ENCODE measurements at places on chromosomes 5 and 9.

GRCh38 chr9:125649315-125649714 lies 57.7 kb downstream of the MAPKAP1 start:
- no peak for DNase-seq

GRCh38 chr9:134534661-134535080 lies 106.9 kb upstream of the COL5A1 start:
- DNase-seq = no peak

DNA sequence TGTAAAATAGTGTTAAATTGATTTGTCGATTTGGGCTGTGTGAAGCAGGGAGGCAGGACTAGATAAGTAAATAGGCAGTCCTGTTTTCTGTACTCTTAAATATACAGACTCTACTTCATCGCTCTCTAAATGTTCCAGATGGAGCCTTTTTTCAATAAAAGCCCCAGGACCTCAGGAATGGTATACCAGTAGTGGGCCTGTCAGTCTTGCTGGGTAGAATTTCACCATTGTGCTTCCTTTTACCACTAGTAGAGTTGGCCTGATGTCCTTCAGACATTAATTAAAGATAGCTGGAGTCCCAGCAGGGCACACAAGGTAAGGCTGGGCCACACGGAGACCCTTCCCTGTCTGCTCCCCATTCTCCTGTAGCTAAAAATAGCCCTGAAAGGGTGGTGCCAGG lies 6.0 kb downstream of the SNX18 start:
- no peak for DNase-seq

DNA sequence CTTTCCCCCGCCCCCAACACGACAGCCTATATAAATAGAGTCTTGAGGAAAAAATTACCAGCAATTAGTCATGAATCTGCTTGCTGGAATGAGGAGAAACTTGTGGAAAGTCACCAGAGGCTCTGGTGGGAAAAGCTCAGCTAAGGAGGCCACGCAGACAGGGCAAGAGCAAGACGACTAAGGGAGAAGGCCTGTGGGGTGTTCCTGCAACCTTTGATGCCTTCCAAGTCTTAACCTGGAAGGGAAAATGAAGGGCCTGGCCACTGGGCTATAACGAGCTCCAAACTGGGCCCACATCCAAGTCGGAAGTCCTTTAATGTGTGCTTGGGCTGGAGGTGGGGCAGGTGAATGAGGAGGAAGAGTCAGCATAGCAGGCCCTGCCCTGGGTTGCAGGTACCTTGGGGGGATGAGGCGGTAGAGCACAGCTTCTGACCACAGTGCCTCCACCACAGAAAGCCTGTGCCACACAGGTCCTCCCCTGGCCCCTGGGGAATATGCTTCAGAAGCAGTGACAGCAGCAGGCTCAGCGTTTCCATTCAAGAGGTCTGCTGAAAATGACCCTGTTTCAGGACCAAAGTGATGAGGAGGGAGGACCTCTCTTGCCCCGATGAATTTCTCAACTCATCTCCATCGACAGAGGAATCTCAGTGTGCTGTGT lies 92.8 kb upstream of the LRRTM2 start:
- DNase-seq = no peak

GRCh38 chr9:109463924-109464625 lies 34.0 kb downstream of the PTPN3 start:
- DNase-seq = no peak

DNA sequence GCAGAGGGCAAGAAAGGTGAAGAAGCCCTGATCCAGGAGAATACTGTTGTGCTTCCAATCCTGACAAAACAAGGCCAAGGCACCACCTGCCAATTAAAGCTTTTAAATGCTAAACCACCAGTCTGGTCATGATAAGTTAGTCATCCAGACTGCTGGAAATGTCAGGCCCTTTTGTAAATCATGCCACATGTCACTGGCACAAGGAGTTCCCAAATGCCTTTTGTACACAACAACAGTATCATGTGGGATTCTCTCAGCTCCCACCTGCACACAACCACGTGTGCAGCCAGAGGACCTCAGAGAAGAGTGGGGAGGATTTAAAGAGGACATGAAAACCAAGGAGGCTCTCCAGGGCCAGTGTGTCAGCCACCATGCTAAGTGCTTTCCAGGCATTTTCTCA lies 99.3 kb downstream of the CDK5RAP2 start:
- DNase-seq = no peak

GRCh38 chr9:36470643-36471290 lies 70.7 kb upstream of the RNF38 start:
- peak; percentile 65 for DNase-seq

- no peak for DNase-seq
These were observed 5.0 kb upstream of the RHOBTB3 start for GRCh38 chr5:95725937-95726810.

DNA sequence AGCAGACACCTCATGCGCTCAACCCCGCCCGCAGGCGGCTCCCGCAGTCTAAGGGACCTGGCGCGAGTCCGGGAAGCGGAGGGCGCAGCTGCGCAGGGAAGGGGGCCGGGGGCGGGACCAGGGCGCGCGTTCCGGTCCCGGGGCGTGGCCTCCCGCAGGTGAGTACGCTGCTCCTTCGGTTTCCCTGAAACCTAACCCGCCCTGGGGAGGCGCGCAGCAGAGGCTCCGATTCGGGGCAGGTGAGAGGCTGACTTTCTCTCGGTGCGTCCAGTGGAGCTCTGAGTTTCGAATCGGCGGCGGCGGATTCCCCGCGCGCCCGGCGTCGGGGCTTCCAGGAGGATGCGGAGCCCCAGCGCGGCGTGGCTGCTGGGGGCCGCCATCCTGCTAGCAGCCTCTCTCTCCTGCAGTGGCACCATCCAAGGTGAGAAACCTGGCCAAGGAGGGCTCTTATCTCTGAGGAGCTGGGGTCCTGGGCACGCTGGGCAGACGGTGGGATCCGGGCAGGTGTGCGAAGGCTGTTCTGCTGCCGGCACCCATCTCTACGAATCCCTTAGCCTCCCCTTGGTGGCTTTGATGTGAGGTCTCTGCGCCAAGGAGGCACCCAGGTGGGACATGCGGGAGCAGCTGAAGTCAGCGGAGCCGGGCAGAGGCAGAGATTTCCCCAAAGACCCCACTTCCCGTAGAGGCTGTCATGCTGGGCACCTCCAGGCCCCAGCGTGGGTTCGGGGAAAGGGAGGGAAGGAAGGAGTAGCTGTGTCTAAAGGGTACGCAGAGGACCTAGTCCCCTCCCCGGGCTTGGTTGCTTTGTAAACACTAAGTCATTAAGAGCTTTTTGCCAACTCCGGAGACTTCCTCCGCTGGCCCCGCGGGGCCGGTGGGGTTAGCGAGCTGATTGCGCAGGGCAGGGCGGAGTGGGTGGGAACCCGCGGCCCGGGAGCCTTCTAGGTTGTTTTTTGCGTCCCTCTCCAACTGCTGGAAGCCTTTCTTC lies at the start of gene F2RL1:
TSS of gene F2RL1 (plus strand) at position 187 of the 988 bp plus-strand sequence. CDS start at position 340, 153 bp downstream.
- DNase-seq = no peak

- no peak for DNase-seq
These were observed 8.9 kb downstream of the OTP start for GRCh38 chr5:77629509-77630113.

DNA sequence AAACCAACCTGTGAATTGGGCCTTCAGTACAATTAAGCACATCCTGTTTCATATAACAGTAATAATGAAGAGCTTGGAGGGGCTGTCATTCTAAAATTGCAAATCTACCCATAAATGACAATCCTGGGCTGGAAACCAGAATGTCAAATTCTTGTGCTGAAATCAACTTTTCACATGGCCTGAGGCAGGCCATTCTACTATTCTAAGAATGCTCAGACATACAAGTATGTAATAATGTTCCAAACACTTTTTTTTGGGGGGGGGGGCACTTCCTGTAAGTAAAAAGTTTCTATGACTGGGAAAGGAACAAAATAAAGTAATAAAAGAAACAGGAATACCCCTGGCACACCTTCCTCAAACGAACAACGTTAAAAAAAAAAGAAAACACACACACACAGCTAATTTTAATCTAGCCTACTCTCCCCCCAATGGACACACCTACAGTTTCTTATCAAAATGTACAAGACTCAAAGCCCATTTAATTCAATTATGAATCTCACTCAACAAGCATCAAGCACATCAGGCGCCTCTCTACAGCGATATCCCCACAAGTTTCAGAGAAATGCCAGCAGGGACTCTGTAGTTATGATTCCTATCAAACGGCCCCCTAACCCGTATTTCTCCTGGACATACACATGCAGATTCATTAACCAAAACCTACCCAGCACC lies 1.4 kb downstream of the ETF1 start:
- no peak for DNase-seq

Data from GM18507 (cell line).